ENCODE measurements at places on chromosomes 12 and 14.

DNA sequence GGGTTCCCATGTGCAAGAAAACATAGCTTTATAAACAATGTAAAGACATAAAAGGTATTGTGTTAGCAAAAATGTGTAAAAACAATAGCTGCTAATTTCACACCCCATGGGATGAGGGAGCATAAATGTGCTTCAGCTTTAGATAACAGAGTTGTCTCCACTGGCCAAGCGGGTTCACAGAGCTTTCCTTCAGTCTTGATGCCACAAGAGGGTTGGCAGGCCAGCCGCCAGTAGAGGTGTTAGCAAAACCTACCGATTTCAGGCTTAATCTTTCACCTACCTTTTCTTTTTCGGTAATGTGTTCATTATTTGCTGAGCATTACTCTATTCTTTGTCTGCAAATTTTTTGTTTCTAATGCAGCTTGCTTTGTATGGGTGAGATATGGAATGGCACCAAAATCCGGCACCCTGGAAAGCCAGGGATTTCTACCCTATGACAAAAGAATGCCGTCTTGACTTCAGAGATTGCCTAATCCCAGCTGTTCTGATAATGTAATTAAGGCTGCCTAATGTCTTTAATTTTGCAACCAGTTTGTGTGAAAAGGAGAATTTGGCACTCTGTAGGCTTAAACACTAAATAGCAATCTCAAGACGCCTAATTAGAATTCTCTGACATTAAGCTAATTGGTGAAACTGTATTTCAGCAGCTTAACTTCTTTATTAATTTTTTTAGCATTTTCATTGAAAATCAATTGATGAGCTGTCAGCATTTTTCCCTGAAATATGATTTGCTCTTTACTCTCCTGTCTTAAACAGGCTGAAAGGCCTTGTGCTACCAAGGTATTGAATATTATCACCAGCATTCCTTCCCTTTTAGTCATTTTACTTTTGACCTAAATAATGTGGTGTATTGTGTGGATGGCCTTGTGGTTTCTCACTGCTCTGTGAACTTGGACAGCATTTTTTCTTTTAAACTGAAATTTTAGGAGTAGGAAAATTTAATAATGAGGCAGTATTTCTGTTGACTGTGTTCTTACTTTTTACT lies 60.7 kb downstream of the POLR3B start:
- DNase-seq, result peak; percentile 38

- no peak for DNase-seq
Measured at GRCh38 chr12:104852102-104852501, 106.0 kb downstream of the SLC41A2 start.

DNA sequence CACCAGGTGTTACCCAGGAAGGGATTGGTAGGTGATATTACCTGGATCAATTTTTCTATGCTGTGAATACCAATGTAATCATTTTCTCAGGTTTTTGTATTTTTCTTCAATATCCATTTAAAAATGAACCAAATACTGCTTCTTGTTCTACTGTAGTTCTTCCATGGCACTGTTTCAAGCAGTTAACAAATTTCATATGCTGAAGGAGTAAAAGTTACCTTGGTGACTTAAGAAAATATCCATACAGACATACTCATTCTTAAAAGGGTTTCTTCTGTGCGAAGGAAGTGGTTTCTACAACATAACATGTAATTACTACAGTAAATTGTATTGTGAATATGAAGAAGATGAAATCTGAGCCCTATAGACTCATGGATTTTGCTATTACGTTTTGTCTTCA lies 222.5 kb downstream of the TMEM117 start:
- peak; percentile 57 for DNase-seq

GRCh38 chr14:29390081-29390832 lies 537.4 kb downstream of the PRKD1 start:
- DNase-seq, result no peak

- peak; percentile 96 for DNase-seq
Measured at GRCh38 chr12:124713436-124714082, 146.1 kb upstream of the NCOR2 start.

Measured in muscle of leg (tissue), 16 donors.